Iris pigment epithelial cell (primary cell): ENCODE measurements at places on chromosomes 3 and 15.

GRCh38 chr3:187039100-187039722 lies 100.1 kb downstream of the RPL39L start:
- no peak for DNase-seq

DNA sequence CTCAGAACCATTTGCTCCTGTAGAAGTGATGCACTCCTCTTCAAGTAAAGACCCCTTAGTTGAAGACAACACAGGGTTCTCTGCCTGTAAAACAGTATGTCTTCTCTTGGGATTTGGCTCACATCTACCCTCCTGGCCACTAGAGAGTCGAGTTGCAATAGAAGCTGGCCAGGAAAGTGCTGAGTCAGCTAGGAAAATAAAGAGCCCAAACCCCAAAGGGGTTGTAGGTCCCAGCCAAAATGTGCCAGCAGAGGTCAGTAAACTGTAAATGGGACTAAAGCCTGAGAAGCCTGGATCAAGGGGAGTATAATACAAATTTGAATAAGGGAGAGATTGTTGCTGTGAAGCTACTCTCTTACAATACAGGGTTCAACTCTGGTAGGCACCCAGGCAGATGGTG lies 37.2 kb upstream of the THBS1 start:
- DNase-seq, result no peak

- peak; percentile 32 for DNase-seq
These were observed 562 bp downstream of the NEO1 start for GRCh38 chr15:73052653-73053397.

- no peak for DNase-seq
These were observed 6.9 kb downstream of the SERPINI2 start for GRCh38 chr3:167466966-167467365.

DNA sequence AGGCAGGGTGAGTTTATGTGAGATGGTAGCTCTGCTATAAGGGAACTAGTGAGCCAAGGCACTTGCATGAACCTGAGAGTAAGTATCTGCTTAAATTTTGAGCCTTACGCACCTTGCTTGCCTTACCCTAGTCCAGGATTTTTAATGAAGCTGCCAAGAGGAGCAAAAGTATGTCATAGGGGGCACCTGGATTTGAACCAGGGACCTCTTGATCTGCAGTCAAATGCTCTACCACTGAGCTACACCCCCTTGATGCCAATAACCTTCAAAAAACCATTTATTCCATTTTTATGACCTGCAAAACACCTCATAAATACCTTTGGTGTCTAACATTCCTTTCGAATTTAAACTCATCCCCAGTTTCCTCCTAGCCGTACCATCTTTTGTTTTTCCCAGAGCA lies 88.3 kb upstream of the ACP3 start:
- DNase-seq, result peak; percentile 18

DNA sequence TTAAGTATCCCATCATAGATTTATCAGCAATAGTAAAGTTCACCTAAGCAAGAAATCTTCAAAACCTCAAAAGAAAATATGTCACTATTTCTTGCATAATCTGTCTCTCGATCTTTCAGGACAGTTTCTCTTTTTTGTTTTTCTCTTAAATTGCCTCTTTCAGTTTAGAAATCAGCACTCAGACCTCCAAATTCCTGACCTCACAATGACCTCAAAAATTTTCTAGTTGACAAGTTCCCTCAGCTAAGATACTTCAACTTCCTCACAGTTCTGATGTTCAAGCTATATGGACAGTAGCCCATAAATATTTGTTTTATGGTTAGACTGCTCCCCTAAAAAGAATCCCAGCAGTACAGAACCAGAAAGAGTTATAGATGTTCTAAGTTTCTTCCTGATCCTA lies 24.1 kb downstream of the SLC24A5 start:
- peak; percentile 78 for DNase-seq

DNA sequence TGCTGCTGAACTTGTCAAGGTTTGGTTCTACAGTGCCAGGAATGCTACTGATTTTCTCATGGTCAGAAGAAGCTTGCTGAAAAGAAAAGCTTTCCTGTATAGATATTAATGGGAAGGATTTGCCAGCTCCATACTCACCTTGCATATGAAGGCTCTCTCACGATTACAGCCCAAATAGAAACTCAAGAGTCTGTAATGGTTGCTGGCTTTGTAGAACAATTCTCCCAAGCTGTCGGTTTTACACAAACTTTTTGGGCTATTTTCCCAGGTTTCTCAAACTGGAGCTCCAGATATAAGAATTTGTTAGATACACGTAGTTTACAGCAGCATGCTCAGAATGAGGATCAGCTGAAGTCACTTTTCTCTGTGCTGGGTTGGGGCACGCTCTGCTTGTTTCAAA lies 30.1 kb upstream of the LRRC3B start:
- no peak for DNase-seq

DNA sequence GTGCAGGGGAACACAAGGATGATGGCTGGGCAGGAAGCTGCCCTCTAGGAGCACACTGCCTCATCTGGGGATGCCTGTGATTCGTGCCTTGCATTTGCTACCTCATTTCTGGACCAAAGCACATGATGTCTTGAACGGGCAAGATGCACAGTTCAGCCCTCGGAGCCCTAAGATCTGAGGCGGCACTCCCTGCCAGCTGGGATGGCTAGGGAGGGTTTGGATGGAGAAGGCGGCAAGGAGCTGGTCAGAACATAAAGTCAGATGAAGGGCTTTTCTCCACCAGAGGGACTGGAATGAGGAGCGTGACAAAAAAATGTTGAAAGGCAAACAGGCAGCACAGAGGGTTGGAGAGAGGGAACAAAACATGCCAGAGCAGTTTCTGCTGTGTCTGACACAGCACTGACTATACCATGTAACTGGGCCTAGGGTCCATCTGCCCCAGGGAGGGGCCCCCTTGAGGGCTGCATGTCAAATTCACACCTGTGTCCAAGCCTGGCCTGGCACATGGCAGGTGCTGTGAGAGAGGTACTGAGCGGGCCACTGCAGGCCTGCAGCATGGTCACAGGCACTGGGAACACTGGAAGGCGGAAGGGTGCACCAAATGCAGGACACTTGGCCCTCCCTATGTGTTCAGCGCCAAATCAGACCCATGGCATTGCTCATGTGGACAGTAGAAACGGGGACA lies 21.7 kb downstream of the TMEM43 start:
- no peak for DNase-seq

DNA sequence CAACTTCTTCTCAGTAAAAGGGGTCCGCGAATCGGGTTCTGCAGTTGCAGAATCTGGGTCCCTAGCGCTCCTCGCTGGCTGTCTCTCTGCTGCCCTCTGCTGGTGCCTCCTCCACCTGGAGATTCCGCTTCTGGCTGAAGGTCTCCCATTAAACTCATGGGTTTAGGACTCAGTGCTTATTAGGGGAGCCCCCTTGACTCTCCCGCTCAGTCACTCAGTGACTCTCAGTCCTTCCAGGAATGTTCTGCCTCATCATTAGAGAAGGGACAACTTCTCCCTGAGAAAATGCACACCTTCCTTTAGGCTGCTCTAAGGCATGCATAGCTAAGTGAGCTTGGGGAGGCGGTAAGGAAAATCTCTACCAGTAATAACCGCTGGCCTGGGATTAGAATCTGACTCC lies 7.1 kb downstream of the CPN2 start:
- peak; percentile 50 for DNase-seq

- peak; percentile 36 for DNase-seq
These were observed 172.1 kb downstream of the POLR2M start for GRCh38 chr15:57878573-57878972.
